ENCODE measurements at places on chromosomes 13 and 19.

GRCh38 chr19:19997656-19998268 lies 41.5 kb downstream of the ZNF682 start:
- no peak for DNase-seq

- DNase-seq = no peak
Measured at GRCh38 chr13:107299717-107300116, 731.8 kb upstream of the ARGLU1 start.

DNA sequence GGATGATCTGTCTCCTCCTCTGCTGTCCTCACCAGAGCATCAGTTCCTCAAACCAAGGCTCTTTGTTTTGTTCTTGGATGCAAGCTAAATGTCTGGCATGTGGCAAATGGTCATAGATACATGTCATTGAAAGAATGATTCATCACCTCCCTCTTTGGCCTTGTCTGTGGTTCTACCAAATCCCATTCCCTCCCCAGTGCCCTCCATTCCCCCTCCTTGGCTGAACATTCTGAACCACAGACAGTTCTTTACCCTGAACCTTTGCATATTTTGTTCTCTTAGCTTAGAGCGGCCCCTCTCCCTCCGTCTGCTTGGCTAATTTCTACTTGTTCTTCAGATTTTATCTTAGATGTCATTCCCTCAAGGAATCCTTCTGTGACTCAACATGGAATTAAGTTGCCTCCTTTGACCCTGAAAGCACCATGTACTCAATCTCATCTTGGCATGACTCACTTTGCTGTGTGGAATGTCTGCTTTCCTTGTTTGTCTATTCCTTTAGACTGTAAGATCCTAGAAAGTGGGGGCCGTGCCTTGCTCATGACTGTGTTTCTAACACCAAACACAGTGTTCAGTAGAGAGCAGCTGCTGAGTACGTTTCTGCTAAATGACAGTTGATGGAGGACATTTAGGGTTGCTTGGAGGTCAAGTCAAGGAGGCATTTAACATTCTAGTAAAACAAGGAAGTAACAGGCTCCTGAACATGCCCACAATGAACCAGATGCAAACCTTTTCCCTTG lies 8.1 kb downstream of the ALOX5AP start:
- DNase-seq = no peak

DNA sequence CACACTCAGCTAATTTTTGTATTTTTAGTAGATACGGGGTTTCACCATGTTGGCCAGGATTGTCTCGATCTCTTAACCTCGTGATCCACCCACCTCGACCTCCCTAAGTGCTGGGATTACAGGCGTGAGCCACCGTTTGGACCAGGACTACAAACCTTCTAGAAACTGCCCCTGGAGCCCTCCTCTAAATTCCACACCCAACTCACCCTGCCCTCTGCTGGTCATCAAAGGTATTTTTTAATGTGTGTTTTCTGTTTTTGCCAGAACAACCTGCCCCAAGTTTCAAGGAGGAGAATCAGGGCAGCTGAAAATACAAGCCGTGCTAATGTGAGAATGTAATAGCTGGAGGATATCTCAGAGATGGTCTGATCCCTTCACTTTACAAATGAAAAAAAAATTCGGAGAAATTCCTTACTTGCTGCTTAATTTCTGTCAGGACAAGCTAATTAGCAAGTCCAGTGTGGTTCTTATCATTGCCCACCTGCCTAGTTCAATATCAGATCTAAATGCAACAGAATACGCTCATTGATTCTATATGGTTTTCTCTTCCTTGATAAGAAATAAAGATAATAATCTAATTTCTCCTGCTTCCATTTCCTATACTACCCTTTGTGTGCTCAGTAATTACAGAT lies 4.1 kb downstream of the ATP8A2 start:
- no peak for DNase-seq

- no peak for DNase-seq
Measured at GRCh38 chr19:18232540-18233223, 6.4 kb upstream of the PDE4C start.

GRCh38 chr19:16106121-16106520 lies 5.6 kb upstream of the RAB8A start:
- DNase-seq = no peak

- no peak for DNase-seq
Measured at GRCh38 chr13:40211586-40211968, 454.9 kb downstream of the FOXO1 start.

DNA sequence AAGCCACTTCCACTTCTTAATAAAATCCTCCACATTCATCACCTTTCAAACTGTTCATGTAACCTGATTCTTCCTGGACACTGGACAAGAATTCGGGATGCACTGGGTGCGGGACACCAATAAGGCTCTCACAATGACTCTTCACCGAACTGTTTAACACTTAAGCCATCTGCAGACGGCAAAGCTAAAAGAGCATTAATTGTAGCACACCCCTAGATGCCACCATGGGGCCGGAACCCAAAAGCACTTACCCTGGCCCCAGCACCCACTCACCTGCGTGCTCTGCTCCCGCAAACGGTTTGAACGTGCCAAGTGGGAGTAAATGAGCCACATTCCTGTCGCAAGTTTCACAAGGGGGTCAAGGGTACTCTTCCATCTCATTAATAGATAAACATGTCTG lies 254.3 kb upstream of the PRR20A start:
- DNase-seq = no peak

DNA sequence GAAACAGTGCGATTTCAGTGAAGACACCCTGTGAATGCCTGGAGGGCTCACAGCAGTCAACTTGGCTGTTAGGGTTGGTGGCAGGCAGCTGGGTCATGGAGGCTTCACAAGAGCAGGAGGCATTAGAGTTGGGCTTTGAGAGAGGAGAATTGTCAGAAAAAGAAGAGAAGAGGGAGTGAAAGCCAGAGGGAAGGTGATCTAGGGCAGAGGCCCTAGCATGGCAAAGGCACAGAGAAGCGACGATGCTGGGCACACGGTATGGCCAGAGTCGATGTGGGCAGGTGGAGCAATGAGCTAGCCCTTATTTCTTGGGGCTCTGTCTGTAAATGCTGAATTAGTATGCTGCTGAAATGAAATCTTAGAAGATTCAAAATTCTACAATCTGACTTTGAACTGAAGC lies 52.6 kb upstream of the OLFM4 start:
- DNase-seq = no peak

DNA sequence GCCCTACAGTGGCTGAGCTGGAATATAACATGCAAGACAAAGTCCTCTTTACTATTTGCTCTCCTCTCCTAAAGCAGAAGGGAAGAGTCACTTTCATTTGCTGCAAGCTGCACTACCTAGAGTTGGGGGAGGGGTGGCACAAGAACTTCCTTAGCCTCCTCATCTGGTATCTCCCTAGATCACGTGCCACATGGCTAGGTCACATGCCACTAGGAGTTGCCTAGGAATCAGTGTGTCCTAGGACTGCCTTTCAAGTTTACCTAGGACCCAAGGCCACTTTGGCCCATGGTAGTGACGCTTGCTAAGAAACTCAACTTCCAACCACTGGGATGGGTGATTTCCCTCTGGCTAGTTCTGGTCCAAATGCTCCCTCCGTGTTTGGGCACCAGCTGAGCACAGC lies 625.2 kb downstream of the DIAPH3 start:
- no peak for DNase-seq

DNA sequence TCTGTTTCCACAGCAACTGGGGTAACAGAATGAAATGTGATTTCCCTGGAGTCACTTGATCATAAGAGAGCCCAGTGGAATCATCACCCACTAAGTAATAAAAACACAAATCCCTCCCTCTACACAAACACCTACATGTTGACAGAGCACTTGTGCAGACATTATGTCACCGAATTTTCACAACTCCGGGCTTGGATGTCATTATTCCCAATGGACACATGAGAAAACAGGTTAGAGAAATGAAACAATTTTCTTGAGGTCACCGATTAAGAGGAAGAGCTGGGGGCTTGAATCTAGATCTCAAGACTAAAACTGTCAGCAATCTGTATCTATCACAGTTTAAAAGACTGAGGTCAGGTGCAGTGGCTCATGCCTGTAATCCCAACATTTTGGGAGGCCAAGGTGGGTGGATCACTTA lies 3.1 kb downstream of the XRCC1 start:
- DNase-seq = no peak

- DNase-seq = peak; percentile 63
Measured at GRCh38 chr19:39052243-39052746, 19.9 kb upstream of the FBXO27 start.

GRCh38 chr13:52652196-52652979 lies at the start of gene SUGT1:
Gene SUGT1, plus strand, starts transcription at chr13:52652836. Its CDS starts 85 bp downstream, at chr13:52652921.
- DNase-seq = peak; percentile 98

DNA sequence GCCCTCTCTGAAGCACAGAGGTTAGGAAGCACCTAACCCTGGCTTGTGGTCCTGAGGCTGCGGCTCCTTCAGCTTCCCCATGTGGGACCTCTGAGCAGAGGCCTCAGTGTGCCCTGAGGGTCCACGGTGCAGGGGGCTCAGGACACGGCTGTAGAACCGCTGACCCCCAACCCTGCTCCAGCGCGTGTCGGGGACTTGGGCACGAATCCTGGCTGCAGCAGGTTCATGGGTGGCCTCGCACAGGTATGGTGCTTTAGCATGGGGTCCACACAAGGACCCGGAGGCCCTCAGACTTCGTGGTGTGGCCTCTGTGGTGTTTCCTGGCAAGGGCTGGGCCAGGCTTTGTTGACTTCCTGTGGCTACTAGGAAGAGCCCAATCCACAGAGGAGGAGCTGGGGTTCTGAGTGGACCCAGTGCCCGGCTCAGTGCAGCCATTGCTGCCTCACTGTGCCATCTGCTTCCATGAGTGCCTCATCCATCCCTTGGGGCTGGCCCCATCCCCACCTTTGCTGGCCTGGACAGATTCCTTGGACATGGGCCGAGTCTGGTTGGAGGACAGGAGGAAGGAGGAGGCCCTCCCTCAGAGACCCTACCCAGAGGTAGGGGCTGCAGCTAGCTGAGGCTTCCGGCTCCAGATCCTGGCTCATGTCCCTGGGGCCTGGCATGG lies 24.5 kb downstream of the ZBTB7A start:
- DNase-seq = no peak

- DNase-seq = no peak
Measured at GRCh38 chr19:768424-768823, 17.5 kb downstream of the MISP start.

DNA sequence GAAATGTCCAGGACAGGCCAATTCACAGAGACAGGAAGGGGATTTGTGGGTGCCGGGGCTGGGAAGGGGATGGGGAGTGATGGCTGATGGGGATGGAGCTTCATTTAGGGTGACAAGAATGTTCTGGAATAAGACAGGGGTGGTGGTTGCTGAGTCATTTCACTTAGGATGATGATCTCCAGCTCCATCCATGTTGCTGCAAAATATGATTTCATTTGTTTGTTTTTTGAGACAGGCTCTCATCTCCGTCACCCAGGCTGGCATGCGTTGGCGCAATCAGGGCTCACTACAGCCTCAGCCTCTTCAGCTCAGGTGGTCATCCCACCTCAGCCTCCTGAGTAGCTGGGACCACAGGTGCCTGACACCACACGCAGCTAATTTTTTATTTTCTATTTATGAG lies 3.1 kb upstream of the JSRP1 start:
- no peak for DNase-seq

DNA sequence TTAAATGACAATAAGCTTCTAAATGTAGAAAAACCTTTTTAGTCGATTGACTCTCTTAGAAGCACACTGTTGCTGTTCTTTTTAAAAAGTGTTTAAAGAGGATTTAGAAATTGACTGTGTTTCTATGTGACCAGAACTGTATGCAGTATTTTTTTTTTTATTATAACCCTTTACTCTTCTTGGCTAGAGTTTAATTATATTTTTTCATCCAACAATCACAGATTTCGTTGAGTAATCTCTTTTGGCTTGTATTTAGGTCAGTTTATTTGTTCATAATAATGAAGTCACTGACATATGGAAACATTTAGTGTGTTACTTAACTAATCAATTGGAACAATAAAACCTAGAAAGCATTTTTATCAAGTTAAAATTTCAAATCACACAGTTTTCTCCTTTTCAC lies 19.9 kb downstream of the CSNK1A1L start:
- no peak for DNase-seq

- no peak for DNase-seq
Measured at GRCh38 chr19:40407714-40408597, 5.2 kb downstream of the PRX start.

DNA sequence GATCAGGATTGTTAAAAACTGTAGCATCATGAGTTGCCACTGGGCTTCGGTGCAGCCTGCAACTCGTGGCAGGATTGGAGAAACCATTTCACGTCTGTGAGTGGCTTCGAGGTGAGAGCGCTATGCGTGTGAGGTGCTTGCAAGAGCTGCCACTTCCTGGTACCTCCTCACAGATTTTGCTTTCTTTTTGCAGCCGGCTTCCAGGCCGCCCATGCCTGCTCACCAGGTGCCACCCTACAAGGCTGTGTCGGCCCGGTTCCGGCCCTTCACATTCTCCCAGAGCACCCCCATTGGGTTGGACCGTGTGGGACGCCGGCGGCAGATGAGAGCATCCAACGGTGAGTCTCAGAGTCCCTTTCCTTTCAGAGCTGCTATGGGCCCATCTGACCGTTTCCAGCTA lies 57.9 kb upstream of the C1QTNF9 start:
- no peak for DNase-seq

GRCh38 chr19:44701228-44701627 lies 2.3 kb downstream of the CEACAM16 start:
- DNase-seq = no peak

- no peak for DNase-seq
Measured at GRCh38 chr13:28582892-28583240, 76.1 kb upstream of the POMP start.

- no peak for DNase-seq
Measured at GRCh38 chr13:63643543-63643942, 2227.9 kb upstream of the PCDH20 start.

- DNase-seq = peak; percentile 80
Measured at GRCh38 chr19:45016388-45017314, 15.4 kb downstream of the RELB start.

GRCh38 chr19:2047449-2048103 lies 3.5 kb downstream of the MKNK2 start:
- peak; percentile 82 for DNase-seq

- peak; percentile 79 for DNase-seq
Measured at GRCh38 chr19:38710928-38711725, 33.1 kb downstream of the CAPN12 start.

GRCh38 chr13:26249551-26249950 lies 4.4 kb upstream of the CDK8 start:
- DNase-seq = no peak

- no peak for DNase-seq
Measured at GRCh38 chr13:99352351-99353245, 45.4 kb upstream of the GPR183 start.

GRCh38 chr13:75762955-75763354 lies 126.8 kb downstream of the LMO7 start:
- DNase-seq = no peak

Data from left lobe of liver (tissue), 2 donors.